Cortex of kidney (tissue), 1 donor: ENCODE measurements at places on chromosomes 1 and 21.

GRCh38 chr21:39386194-39386593, 37.3 kb upstream of the HMGN1 start:
- DNase-seq: no peak

DNA sequence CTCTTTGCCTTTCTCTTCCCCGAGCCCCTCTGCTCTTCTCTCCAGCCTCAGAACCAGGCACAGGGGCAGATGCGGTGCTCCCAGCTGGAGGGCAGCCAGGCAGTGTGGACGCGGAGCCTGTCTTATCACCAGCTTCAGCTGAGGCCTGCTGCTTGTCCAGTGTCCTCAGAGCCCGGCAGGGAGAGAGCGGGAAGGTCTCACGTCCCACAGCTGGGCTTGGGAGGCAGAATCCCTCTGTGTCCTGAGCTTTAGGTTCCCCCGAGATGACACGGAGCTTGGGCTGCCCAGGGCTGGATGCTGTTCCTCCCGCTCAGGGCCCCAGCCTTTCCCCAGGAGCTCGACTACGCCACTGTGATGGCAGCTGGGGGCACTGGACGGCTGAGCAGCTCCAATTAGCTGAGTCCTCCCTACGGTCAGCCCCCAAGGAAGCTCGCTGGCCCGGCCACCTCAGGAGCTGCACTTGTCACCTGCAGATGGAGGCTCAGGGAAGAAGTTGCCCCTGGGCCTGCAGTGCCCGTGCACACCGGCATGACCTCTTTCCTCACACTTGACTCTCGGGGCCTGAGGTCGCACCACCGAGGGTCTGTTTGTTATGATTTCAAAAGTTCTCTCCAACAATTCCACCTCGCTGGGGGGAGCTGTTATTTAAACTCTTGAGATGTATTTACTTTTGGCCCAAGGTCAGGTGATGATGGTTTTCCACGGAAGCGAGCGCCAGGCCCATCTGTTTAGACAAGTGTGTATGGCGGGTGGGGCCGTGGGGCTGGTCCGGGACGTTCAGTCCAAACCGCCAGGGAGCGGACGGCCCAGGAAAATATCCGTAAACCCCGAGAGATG, 127.3 kb downstream of the SIK1 start:
- DNase-seq: no peak

GRCh38 chr1:229249854-229250644, 20.9 kb upstream of the RAB4A start:
- no peak for DNase-seq

GRCh38 chr1:219271818-219272535, 98.3 kb downstream of the LYPLAL1 start:
- DNase-seq: no peak

DNA sequence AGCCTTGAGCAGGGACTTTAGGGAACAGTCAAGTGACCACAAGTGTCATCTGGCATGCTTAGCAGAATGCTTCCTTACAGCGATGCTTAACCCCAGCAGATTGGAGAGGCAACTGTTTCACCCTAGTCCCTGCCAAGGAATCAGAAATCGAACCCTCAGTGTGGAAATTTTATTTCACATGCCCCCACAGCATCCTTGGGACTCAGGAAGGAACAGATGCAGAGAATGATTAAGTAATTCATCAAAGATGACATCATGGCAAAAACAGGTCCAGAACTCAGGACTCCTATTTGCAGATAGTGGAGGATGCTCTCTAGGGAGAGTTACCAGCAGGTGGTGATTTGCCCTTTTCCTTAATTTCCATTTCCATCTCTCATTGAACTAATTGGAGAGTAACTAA, 333.0 kb upstream of the KAZN start:
- DNase-seq: no peak

DNA sequence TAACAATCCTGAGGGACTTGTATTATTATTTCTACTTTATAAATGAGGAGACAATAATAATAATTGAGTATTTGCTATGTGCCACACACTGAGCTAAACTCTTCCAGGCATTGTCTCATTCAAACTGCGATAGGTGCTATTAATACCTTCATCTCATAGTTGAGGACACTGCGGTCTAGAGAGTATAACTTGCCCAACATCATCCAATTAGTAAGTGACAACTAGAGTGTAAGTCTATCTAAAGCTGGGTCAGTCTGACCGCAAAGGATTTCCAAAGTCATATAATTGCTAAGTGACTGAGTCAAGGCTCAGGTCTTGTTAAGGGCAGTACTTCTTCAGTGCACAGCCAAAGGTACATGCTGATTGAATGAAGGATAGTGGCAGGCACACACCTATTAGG, 9.7 kb downstream of the BCL9 start:
- DNase-seq: no peak

- DNase-seq: no peak
Measured at GRCh38 chr1:90434460-90434859, 282.6 kb downstream of the BARHL2 start.

DNA sequence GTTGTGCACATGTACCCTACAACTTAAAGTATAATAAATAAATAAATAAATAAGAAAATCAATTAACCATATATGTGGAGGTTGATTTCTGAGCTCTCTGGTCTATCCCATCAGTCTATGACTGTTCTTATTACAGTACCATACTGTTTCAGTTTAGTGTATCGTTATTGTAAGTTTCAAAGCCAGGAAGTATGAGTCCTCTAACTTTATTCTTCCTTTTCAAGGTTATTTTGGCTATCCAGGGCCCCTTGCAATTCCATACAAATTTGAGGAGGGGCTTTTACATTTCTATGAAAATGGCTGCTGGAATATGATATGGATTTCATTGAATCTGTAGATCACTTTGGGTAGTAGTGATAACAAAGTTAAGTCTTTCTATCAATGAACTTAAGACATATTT, 96.9 kb upstream of the BCL9 start:
- DNase-seq: no peak
